ENCODE measurements at places on chromosomes 5 and 9.
A peak's percentile ranks its signal among the peaks of the same experiment; 100 is the strongest.

- DNase-seq: no peak
Measured at GRCh38 chr5:110414360-110414759, 312.1 kb downstream of the TMEM232 start.

GRCh38 chr9:98504298-98505282 lies 204.1 kb downstream of the GABBR2 start:
- DNase-seq: no peak

DNA sequence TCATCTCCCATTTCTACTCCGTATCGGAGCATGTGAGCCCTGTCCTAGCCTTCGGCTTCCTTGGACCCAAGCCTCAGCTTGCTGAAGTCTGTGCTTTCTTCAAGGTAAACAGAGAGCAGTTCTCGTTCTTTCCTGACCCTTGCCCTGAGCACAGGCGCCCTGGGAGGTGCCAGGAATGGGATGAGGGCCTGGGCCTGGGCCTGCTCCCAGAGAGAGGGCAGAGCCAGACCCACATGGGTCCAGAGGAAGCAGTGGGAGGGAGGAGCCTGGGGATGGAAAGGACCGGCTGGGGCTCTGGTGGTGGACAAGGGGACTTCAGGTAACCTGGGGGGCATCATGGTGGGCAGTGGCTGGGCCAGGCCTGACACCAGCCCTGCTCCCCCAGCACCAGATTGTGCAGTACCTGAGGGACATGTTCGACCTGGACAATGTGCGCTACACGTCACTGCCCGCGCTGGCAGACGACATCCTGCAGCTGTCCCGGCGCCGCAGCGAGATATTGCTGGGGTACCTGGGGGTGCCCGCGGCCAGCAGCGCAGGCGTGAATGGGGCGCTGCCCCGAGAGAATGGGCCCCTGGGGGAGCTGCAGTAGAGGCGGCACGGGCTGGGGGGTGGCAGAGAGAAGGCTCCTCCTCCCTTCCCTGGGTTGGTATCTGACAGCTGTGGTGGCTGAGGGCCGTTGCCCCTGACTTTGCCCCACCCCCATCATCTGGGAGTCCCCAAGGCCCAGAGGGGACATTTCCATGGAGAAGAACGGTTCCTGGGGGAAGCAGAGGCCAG lies 10.9 kb upstream of the DOLPP1 start:
- no peak for DNase-seq

DNA sequence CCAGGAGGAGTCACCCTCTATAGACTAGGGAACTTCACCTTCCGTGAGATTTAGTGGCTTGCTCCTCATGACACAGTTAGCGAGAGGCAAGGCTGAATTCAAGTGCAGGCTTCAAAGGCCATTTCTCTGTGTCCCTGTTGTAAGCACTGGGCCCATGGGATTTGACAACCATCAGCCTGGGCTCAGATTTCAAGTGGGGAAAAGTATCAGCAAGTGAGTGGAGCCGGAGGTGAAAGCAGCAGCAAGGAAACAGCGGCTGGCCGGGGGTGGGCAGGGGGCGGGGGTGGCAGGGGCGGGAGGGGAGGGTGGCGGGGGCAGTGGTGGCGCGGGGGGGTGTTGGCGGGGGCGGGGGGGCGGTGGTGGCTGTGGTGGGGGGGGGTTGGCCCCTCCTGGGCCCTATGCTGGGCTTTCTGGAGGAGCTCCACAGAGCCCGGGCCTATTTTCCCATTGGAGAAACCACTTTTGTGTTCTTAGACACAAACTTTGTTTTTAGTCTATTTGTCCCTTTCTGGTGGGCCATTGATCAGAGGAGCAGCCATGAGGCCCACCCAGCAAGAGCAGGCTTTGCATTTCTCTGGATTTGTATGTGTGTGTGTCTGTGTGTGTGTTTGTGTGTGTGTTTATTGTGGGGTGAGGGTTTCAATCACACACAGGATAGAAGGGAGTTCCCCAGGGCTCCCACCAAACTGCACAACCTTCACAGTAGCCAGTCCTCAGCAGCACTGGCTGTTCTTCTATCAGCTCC lies 165.4 kb upstream of the RAI14 start:
- DNase-seq: no peak

DNA sequence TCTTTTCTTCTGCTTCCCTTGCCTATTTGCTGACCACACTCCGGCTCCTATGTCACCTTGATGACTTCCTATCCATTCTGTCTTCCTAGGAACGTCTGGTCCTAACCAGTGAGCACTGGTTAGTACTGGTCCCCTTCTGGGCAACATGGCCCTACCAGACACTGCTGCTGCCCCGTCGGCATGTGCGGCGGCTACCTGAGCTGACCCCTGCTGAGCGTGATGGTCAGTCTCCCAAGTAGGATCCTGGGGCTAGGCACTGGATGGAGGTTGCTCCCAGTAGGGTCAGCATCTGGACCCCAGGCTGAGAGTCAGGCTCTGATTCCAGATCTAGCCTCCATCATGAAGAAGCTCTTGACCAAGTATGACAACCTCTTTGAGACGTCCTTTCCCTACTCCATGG lies 2.2 kb downstream of the GALT start:
- DNase-seq: no peak

DNA sequence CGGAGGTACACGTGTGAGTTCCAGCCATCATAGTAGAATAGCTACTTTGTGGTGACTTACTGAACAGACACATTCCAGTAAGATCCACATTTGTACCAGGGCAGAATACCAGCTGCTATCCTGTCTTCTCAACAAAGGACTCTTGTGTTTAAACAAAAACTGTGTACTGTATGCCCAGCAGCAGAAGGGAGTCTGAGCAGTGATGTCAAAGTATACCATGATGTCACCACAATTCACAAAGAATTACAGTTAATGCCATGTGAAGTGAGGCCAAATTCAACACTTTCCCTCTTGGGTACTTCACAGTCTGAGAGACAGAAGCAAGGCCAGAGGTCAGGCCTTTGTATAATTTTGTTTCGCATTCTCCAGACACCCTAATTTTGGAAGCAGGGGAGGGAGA lies 137.0 kb downstream of the ADAMTSL1 start:
- DNase-seq: no peak

- DNase-seq: no peak
Measured at GRCh38 chr9:111068771-111069170, 30.5 kb upstream of the LPAR1 start.

GRCh38 chr9:134641173-134641989 lies at the start of gene COL5A1:
Gene COL5A1 (plus strand): TSS chr9:134641803. CDS start chr9:134642188, 385 bp downstream.
- peak; percentile 26 for DNase-seq

DNA sequence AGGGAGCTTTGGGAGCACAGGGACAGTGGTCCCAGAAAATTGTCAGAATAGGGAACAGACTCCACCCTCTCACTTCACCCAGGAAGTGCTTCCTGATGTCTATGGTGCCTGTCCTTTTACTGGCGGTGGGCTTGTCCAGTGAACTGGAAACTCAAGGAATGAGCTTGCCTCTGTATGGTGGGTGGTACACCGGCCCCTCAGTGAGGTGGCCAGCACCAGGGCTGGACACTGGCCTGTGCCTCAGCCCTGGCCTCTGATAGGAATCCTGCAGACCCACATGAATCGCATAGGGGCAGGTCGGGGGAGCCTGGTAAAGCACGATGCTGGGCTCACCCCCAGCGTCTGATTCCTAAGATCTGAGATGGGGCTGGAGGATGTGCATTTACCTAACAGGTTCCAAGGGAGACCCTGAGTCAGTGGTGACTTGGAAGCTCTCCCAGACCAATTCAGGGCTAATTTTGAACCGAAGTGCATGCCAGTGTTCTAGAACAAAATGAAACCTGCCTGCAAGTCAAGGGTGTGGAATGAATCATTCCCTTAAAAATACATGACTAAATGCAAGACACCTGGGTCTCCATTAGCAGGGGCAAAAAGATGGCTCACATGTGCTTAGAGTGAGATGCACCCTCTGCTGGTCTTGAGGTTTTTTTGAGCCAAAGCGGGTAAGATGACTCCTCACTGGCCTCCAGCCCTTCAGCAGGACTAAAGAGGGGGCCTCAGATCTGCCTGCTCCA lies 178.3 kb downstream of the HSPA4 start:
- DNase-seq: no peak

- DNase-seq: no peak
Measured at GRCh38 chr9:101427957-101428655, 7.5 kb downstream of the ALDOB start.

DNA sequence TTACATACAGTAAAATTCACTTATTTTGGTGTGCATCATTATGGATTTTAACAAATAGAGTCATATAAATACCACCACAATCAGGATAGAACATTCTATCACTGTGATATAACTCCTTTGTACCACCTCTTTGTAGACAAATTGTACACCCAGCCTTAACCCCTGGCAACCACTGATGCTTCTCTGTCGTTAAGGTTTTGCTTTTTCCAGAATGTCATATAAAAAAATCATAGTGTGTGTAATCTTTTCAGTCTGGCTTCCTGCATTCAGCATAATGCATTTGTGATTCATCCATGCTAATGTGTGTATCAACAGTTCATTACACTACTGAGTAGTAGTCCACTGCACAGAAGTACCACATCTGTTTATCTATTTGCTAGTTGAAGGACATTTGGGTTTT lies 81.2 kb downstream of the ARSB start:
- no peak for DNase-seq

DNA sequence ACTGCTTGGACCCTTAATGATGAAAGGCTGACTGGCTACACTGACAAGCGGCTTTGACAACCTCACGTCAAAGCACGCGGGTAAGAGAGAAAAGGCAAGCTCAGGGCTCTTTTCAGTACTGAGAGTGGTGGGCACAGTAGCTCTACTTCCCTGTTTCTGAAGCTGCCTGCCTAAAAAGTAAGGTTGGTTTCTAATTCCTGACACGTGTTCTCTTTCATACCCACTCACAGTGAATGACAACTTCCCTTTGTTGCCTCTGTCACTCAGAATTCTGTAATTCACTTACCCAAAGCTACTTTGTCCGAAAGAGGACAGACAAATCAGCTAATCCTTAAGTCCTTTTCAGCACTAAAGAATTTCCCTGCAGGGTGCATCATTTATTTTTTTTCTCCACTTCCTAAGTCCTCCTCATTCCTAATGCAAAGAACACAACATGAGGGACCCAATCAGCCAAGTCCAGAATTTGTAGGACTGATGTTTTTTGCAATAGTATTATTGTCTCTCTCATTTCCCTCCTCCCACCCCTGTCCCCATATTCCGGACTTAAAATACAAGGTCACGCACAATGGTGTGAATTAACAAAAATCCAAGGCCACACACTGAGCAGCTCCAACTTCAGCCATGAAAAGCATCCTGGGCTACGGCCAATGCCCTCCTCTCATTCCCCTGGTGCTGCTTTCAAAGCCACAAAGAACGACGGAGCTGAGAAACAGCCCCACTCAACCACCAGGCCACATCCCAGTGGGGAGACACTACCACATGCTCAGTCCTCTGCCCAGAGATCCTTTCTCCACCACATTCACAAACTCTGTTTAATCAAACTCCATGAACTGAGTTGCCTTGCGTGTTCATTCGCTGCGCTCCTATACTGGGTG lies 221.0 kb downstream of the TSSK1B start:
- no peak for DNase-seq

DNA sequence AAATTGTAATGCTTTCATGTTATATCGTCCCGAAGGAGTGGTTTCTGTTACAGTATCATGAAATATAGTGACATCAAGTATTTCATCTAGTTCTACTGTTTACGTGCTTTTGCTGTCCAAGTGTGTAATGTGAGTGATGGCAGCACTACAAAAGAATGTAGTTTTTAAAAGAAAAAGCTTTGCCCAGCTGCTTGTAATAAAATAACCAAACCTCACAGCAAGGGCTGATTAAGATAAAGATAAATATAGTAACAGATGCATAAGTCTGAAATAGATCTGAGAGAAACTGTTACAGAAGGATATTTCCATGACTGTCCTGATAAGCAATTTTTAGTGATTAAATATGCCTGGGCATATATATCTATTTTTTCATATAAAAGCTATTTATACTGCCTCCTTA lies 106.4 kb downstream of the AUH start:
- DNase-seq: no peak

DNA sequence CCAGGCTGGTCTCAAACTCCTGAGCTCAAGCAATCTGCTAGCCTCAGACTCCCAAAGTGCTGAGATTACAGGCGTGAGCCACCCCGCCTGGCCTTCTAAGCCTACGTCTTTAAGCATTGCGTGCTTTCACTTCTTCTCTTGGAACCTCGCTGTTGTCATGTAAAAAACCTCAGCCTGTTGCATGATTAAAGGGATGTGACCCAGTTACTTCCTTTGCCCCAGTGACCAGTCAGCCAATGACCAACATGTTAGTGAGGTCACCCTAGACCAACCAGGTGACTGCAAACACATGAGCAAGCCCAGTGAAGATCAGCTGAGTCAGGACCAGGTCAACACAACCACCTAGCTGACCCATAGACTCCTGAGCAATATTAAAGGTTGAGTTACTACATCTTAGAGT lies 10.5 kb downstream of the KIF4B start:
- DNase-seq: no peak

GRCh38 chr5:171226096-171226754 lies 82.8 kb upstream of the TLX3 start:
- DNase-seq: no peak

DNA sequence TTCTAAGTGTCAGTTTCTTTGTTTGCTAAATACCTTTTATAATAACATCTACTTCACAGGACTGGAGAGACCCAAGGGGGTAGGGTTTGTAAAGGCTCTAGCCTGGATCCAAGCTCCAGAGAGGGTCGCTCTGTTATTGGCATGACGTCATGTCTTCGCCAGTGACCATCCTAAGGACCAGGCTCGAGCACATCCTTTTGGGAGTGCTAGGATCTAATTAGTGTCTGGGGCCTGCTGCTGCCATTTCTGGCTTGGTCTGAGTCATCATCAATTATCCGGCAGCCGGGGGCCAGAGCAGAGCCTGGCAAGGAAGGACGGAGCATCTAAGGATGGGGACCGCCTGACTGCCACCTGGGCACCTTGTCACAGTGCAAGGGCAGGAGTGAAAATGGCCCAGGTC lies 153.0 kb downstream of the NSG2 start:
- no peak for DNase-seq

DNA sequence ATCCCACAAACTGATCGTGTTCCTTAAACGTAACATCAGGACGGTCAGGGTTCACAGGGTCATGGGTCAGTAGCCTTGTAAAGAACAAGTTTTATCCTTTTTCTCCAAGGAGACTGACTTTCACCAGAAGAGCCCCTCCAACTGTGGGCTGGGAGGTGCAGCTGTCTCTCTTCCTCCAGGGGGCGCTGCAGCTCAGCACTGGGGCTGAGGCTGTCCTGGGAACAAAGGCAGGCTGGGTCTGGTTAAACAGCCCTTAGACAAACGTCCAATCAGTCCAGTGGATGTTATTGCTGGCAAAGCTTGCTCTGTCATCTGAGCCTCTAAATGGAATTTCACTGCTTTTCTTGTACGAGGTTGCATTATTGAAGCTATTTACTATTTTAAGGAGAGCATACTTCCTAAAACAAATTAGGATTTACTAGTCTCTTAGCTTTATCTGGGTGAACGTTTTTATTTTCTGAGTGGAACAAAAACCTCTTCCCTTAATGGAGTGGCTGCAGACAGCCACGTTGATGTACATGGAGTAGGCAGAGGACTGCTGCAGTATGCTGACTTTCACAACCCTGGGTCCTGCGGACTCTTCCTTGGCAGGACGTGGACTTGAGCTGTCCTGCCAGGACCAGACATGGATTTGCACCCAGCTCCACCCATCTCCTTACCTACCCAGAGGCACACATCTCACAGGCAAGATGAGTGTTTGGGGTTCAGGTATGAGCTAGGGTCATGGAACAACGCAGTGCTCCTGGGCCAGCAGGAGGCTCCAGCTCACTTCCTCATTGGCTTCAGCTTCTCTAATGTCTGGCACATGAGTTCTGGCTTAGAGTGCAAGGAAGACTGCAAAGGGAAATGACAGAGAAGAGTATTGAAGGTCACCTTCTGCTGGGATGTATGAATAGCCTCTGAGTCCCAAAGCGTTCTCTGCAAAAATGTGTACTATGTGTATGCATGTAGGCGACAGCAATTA lies 7.8 kb downstream of the EXOSC2 start:
- DNase-seq: peak; percentile 33
